Neural progenitor cell (in vitro differentiated cells): ENCODE measurements at places on chromosomes 1 and 21. TPM values are rescaled to one million over a fixed set of nuclear protein-coding genes. Genes with fewer than 3 reads are reported as not detected.

Gene BATF3
- 0.53 TPM in 1 of 2 replicates, not detected in the other for total RNA-seq

DNA sequence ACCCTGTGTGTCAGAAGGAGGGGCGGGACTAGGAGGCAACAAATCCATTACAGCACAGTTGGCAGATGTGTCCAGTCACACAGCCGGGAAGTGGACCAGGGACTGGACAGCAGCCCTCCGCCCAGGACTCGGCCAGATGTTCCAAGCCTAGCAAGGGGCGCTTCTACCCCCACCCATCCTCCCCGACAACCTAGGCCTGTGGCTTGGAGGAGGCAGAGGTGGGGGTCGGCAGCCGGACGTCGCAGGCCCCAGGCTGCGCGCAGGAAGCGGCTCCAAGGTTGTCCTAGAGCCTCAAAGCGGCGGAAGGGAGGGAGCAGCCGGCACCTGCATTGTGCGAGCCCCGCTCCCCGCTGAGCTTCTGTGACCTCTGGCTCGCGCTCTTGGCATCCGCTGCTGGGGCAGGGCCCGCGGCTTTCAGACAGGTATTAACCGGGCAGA, 20.6 kb upstream of the MYCL start:
- DNase-seq = peak; percentile 92
- peaks cover 66% of the 10 kb centered on the region for H3K27me3 ChIP-seq
- peak overlapping the region; percentile 8 for H3K4me3 ChIP-seq

GRCh38 chr1:65022216-65022615, 55.9 kb upstream of the JAK1 start:
- H3K27me3 ChIP-seq = no peaks in the 10 kb centered on the region
- H3K36me3 ChIP-seq = no peaks in the 10 kb centered on the region
- no peak overlapping the region for H3K4me3 ChIP-seq

GRCh38 chr1:7084232-7084894, 299.1 kb downstream of the CAMTA1 start:
- no peaks in the 10 kb centered on the region for H3K4me1 ChIP-seq
- peak; percentile 54 for DNase-seq
- H3K4me3 ChIP-seq = no peak overlapping the region
- H3K36me3 ChIP-seq = no peaks in the 10 kb centered on the region
- H3K27ac ChIP-seq = no peak overlapping the region

DNA sequence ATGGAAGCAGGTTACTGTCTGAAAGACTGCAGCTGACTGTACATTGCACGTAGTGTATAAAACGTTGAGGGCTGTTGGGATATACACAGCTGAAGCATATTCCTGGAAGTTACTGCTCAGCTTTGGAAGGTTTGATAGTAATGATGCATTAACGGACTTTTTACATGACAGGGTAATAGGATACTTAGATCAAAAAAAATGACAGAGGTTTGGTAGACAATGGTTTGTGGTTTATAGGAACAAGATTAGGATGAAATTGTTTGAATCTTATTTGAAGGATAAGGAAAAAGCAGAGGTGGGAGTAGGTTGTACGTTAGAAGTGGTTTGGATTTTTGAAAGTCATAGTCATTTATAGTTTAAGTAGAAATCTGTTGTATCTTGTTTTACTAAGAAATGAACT, 33.0 kb downstream of the ADGRL2 start:
- DNase-seq = no peak
- no peak overlapping the region for H3K4me3 ChIP-seq
- peaks cover 5% of the 10 kb centered on the region for H3K36me3 ChIP-seq

- no peak overlapping the region for H3K27ac ChIP-seq
- peaks cover 15% of the 10 kb centered on the region for H3K4me1 ChIP-seq
- DNase-seq = no peak
- H3K36me3 ChIP-seq = no peaks in the 10 kb centered on the region
- H3K27me3 ChIP-seq = no peaks in the 10 kb centered on the region
Observed at GRCh38 chr1:76256289-76257223, 182.0 kb downstream of the ST6GALNAC3 start.

Gene FRRS1
- total RNA-seq = 4.3 and 5.1 TPM in 2 replicates

- no peak overlapping the region for H3K4me3 ChIP-seq
- no peaks in the 10 kb centered on the region for H3K27me3 ChIP-seq
- H3K36me3 ChIP-seq = no peaks in the 10 kb centered on the region
- H3K27ac ChIP-seq = no peak overlapping the region
- DNase-seq = no peak
- no peaks in the 10 kb centered on the region for H3K4me1 ChIP-seq
Observed at GRCh38 chr1:213728593-213729536, 258.9 kb upstream of the PROX1 start.

DNA sequence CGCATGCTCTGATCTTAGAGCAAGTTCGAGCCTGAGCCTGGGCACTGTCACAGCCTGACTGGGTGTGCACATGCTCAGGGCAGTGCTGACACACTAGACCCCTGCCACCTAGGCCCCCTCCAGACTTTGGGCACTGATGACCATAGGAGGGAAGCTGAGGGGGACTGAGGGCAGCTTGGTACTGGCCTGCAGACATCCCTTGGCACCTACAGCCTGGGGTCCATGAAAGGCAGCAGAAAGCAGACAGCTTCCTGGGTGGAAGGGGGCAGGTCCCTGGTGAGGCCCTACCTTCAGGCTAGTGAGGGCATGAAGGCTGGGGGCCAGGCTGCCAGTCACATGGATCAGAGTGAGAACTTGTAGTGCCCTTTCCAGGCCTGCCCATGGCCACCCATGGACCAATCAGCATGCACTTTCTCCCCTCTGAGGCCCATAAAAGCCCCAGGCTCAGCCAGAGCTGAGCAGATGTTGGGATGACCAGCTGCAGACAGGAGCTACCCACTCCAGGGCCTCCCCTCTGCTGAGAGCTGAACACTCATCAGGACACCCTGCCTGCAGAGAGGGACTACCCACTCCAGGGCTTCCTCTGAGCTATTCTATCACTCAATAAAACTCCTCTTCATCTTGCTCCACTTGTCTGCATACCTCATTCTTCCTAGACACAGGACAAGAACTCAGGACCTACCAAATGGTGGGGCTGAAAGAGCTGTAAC, 680.8 kb downstream of the MATN1 start:
- H3K27me3 ChIP-seq = no peaks in the 10 kb centered on the region
- DNase-seq = no peak
- H3K27ac ChIP-seq = no peak overlapping the region
- no peaks in the 10 kb centered on the region for H3K36me3 ChIP-seq

Gene LCE1D
- not detected in 2 replicates for total RNA-seq

DNA sequence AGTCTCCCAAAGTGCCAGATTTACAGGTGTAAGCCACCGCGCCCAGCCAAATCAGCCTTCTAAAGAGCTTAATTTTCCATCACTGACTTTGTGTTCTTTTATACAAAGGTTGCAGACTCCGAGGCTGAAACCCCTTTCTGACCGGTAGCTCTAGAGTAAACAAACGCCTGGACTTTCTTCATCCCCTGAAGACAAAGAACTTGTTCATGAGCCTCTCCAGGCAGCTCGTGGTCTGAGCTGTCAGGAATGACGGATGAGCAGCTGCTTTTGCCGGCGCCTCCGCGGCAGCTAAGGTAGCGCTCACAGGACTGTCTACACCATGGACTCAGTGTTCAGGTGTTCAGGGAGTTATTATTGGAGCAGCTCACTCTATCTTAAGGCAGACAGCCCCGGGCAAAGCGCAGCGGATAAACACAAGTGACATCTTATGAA, 128.5 kb upstream of the ERRFI1 start:
- peak; percentile 59 for DNase-seq
- peaks cover 25% of the 10 kb centered on the region for H3K4me1 ChIP-seq
- no peak overlapping the region for H3K27ac ChIP-seq
- H3K27me3 ChIP-seq = no peaks in the 10 kb centered on the region
- H3K4me3 ChIP-seq = no peak overlapping the region

Gene COQ8A
- 13.8 and 18.8 TPM in 2 replicates for total RNA-seq

DNA sequence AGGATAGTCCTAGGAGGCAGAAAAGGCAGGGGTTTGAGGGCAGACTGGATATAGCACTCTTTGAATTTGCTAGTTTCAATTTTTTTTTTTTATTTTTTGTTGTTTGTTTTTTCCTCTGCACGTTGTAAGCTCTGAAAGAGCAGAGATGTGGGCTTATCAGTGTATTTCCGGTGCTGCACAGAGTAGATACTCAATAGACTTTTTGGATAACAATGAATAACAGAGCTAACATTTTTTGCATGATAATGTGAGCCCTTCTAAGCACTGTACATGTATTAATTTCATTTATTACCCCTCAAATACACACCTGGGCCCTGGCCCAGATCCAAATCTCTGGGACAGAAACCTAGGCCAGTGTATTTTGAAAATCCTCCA, 17.1 kb upstream of the PARP1 start:
- no peaks in the 10 kb centered on the region for H3K27me3 ChIP-seq
- H3K27ac ChIP-seq = no peak overlapping the region
- H3K36me3 ChIP-seq = no peaks in the 10 kb centered on the region
- no peak for DNase-seq
- H3K4me3 ChIP-seq = no peak overlapping the region
- peaks cover 17% of the 10 kb centered on the region for H3K4me1 ChIP-seq

Gene CYP4A11
- not detected in 2 replicates for total RNA-seq

Gene RRP1
- total RNA-seq = 18.4 and 32.5 TPM in 2 replicates

- H3K4me1 ChIP-seq = no peaks in the 10 kb centered on the region
- no peak overlapping the region for H3K4me3 ChIP-seq
- DNase-seq = no peak
- H3K36me3 ChIP-seq = no peaks in the 10 kb centered on the region
- peaks cover 3% of the 10 kb centered on the region for H3K27me3 ChIP-seq
Observed at GRCh38 chr1:1127551-1128451, 11.9 kb upstream of the C1orf159 start.

- no peaks in the 10 kb centered on the region for H3K27me3 ChIP-seq
- no peaks in the 10 kb centered on the region for H3K4me1 ChIP-seq
- no peak overlapping the region for H3K4me3 ChIP-seq
- H3K27ac ChIP-seq = no peak overlapping the region
- DNase-seq = no peak
Observed at GRCh38 chr1:205601205-205601604, 30.6 kb downstream of the ELK4 start.

DNA sequence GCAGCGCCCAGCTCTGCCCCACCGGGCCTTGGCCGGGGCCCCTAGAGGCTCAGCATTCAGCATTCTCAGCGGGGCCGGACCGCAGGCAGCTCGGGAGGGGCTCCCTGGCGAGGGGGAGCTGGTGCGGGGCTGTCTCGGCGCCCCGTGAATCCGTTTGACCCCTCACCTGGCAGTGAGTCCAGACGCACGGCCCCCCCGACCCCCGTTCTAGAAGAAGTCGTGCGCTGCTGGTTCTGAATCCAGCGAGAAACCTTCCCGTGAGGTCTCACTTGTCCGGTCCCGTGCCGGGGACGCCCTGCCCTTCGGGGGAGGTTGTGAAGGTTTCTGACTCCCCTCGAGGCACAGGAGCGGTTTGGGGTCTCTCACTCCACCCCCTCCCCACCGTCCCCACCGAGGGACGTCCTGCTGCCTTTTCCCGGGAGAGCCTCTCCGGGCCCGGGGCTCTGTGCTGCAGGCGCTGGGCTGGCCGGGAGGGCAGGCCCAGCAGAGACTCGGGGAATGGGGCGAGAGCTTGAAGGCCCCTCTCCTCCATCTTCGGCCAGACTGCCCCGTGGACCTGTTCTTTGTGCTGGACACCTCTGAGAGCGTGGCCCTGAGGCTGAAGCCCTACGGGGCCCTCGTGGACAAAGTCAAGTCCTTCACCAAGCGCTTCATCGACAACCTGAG, 655 bp downstream of the COL6A1 start:
- no peak overlapping the region for H3K27ac ChIP-seq
- no peaks in the 10 kb centered on the region for H3K36me3 ChIP-seq
- no peaks in the 10 kb centered on the region for H3K4me1 ChIP-seq
- H3K27me3 ChIP-seq = peaks cover 53% of the 10 kb centered on the region
- DNase-seq = peak; percentile 60

- no peaks in the 10 kb centered on the region for H3K4me1 ChIP-seq
- no peak for DNase-seq
- no peaks in the 10 kb centered on the region for H3K27me3 ChIP-seq
- no peak overlapping the region for H3K27ac ChIP-seq
- H3K36me3 ChIP-seq = no peaks in the 10 kb centered on the region
Observed at GRCh38 chr1:212752252-212752933, 39.2 kb downstream of the NSL1 start.
